ENCODE measurements at places on chromosomes 13 and 19.

GRCh38 chr13:60282708-60283107 is 114.3 kb upstream of the TDRD3 start:
- DNase-seq: no peak

- no peak for DNase-seq
Observed at GRCh38 chr19:57245959-57246358, 5.5 kb downstream of the ZNF805 start.

DNA sequence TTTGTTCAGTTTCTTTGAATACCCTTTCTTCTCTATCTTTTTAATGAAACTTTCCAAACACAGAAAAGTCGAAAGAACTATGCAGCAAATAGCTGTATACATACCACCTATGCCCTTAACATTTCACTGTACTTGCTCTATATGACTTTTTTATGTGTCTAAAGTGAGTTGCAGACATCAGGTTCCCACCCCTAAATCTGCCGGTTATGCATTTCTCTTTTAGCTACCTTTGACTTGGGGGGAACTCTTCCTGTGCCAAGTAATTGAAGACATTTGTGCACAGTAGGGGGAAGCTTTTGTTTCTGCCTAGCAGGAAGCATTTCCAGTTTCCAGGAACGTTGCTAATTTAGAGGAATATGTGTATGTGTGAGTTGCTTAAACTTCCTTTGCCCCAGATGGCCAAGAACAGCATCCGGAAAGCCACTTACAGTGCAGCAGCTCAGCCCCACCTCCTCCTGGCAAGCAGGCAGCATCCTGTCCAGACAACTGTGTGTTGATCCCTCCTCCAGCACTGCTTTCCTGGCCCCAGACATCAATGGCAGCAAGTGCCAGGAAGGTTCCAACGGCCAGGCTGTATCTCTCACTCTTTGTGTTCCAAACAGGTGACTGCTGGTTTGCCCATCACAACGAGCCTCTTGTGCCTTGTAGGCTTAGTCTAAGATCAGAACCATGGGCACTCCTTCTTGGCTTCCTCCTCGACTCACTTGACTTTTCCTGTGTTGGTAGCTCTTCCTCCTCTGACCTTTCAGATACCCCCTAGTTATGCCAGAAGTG is 14.7 kb upstream of the GRAMD1A start:
- DNase-seq: no peak

GRCh38 chr19:43675906-43676305 is 5.9 kb upstream of the PLAUR start:
- DNase-seq: no peak

DNA sequence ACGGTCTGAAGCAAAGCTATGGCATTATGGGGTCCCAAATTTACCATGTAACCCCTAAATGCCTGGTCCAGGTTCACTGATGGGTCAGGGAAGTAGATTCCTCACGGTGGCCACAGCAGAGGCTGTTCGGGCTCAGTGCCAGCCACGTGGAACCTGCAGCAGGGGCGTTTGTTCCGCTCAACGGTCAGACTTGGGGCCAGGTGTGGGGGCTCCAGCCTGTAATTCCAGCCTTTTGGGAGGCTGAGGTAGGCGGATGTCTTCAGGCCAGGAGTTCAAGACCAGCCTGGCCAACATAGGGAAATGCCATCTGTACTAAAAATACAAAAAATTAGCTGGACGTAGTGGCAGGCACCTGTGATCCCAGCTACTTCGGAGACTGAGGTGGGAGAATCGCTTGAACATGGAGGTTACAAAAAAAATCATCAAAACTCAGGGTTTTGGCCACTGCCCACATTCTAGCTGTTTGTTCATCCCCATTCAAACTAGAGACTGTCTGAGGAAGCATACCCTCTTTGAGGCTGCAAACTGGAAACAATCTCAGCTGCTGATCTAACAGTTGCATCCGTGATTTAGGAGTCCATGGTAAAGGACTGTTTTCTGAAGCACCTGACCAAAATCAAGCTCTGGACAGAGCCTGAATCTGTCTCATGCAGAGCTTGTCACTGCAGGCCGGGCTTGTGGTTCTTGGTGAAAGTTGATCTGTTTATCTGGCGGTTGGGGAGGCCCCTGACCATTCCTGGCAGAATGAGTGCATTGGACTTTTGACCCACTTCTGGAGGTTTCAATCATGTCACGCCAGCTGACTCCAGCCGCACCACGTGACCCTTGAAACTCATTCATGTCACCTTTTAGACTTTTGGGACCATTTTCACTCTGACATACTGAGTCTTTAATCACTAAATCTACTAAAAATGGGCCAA is 30.2 kb upstream of the ZNF331 start:
- DNase-seq: no peak

GRCh38 chr19:56091066-56091490 is 30.0 kb downstream of the ZNF787 start:
- DNase-seq: no peak

- no peak for DNase-seq
Observed at GRCh38 chr13:92681239-92681638, 545.4 kb upstream of the GPC6 start.

DNA sequence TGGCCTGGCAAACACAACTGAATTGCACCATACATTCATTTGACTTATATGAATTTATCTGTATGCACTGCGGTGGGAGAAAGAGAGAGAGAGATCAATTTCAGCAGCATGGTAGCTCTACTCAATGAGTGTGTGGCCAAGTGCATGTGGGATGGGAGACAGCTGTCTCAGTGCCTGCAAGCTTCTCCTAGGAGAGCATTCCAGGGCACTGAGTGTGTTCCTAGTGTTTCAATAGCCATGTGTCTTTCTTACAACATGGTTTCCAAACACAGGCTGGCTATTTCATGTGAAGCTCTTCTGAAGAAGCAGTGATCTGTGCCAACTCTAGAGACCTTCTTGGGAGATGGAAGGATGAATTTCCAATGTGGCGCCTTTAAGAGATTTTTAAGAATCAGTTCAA is 43.5 kb downstream of the NEK5 start:
- no peak for DNase-seq

DNA sequence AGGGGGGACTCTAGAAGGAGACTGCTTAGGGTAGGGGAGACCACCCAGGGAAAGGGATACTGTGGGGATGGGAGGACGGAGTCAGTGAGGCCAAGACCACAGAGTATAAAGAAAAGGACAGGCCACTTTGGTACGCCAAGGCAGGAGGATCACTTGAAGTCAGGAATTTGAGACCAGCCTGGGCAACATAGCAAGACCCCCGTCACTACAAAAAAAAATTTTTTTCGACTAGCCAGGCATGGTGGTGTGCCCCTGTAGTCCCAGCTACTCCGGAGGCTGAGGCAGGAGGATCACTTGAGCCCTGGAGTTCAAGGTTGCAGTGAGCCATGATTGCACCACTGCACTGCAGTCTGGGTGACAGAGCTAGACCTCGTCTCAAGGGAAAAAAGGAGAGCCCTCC is 6.6 kb downstream of the IFNL3 start:
- DNase-seq: no peak

DNA sequence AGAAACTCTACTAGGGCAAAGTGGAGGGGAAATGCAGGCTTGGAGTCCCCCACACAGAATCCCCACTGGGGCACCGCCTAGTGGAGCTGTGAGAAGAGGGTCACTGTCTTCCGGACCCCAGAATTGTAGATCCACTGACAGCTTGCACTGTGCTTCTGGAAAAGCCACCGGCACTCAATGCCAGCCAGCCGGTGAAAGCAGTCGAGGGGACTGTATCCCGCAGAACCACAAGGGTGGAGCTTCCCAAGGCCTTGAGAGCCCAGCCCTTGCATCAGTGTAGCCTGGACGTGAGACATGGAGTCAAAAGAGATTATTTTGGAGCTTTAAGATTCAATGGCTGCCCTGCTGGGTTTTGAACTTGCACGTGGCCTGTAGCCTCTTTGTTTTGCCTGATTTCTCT is 47.2 kb upstream of the FAM124A start:
- DNase-seq: no peak

GRCh38 chr13:20348018-20348417 is 115.9 kb upstream of the GJB6 start:
- no peak for DNase-seq

DNA sequence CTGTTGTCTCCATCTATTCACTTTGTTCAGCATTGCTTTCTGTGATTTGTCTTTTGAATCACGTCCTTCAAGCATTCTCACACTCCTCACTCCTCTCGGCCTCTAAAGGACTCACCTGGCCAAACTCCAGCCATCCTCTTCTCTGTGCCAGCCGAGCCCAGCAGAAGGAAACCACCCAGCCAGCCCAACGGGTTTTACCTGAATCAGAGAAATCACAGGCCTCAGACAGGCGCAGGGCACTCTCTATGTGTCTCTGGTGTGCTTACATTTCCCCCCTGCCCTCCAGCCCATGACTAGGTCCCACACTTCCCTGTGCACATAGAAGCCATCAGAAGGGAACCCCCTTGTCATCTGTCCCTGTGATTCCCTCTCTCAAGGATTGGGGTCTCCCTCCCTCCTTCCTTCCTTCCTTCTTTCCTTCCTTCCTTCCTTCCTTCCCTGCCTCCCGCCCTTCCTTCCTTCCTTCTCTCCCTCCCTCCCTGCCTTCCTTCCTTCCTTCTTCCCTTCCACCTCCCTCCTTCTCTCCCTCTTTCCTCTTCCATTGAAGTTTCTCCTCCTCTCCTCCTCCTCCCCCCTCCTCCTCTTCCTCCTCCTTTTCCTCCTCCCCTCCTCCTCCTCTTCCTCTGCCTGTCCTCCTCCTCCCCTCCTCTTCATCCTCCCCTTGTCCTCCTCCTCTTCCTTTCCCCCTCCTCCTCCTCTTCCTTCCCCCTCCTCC is 8.8 kb upstream of the ZNF541 start:
- DNase-seq: no peak

- DNase-seq: no peak
Observed at GRCh38 chr19:1057176-1057855, 9.7 kb upstream of the ARHGAP45 start.

DNA sequence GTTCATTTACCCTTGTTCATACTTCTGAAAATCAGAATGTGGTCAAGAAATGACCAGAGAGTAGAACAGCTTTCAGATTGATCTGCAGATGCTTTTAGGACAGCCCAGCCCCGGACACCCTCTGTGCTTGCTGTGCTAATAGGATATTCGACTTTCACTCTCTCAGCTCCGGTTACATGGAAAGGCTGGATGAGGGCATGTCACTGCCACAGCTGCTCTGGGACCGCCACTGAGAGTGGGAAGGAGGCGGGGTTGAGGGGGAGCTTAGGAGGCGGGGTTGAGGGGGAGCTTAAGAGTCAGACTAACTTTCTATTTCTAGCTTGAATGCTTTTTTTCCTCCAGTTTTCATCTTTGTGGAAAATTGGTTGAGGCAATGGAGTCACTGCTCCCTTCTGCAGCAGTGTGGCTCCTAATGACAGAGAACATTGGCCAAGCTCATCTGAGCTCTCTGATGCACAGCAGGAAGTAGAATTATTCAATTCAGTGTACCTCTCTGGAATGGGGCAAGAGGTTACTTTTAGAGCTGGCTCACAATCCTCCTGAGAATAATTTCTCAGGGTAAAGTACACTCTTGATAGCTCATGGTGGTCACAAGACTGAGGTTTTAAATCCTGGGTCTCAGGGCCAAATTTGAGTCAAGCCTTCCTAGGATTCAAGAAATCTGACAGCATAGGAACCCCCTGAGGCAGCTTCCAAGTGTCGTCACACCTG is 74.6 kb upstream of the NPAS1 start:
- DNase-seq: no peak

GRCh38 chr13:97030705-97031452 is 36.6 kb upstream of the OXGR1 start:
- DNase-seq: no peak

DNA sequence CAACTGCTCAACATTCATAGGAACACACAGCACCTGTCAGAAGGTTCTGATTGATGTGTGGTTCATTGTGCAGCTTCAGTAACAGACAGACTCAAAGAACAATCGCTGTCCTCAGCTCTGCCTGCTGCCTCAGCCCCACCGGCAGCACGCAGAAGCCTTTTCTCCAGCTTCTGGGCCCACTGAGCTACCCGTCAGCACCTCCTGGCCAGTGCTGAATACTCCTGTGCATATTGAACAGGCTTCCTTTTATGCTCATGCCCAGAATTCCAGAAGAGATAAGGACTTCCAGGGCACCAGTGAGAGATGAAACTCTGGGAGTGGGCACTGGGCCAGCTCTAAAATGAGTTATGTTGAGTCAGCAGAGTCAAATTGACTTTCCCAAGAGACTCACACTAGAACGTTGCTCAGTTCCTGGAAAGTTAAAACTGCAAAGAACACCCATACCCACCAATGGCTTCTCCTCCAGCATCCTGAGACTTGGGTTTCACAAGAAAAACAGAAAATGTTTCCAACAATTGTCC is 119.3 kb downstream of the COL4A1 start:
- DNase-seq: no peak

- DNase-seq: no peak
Observed at GRCh38 chr19:6020166-6020882, 42.4 kb upstream of the RANBP3 start.

DNA sequence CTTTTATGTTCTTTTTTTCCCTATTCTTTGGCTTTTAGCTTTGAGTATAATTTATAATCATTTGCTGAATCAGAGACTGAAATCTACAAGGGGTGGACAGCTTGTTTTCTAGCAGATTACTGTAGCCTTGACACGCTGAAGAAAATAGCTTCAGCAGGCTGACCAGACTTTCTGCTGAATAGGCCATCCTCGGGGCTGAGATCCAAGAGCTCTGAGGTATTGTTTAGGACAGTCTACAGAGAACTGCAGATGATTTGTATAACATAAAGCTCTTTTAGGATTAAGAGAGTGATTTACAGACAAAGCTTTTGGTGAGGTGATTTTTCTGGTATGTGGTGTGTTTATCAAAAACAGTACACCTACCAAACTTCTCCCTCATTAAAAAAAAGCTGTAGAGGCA is 16.8 kb downstream of the POLR1D start:
- no peak for DNase-seq
